SW 1271 (cell line): ENCODE measurements at places on chromosomes 5 and 9.

DNA sequence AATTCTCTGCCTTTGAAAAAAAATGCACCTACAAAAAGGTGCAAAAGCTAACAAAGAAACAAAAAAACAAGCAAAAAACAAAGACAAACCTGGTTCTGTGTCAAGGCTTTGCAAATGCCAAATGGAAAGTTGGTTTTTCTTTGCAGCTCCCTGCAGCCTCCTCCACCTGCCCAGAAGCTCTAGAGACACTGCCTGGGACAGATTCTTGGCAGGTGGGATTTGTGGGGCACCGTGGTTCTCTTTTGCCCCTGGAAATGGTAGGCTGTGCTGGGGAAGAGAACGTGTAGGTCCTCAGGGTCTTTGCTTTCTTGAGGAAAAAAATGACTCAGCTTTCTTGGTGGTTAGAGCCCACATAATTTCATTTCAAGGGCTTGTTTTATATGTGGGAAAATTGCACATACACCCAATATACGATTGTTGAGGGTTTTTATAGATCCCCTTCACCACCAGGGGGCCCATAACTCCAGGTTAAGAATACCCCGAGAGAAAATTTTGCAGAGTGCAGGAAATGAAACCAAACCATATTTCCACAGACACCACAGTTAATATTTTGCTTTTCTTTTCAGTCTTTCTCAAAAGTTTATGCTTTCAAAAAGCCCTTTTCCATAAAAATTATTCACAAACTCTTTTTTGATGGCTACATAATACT, 58.7 kb downstream of the NXNL2 start:
- DNase-seq: peak; percentile 45

GRCh38 chr9:4866239-4866969, 73.7 kb downstream of the RCL1 start:
- DNase-seq: no peak

GRCh38 chr5:97243353-97243752, 60.3 kb upstream of the RIOK2 start:
- DNase-seq: no peak

- no peak for DNase-seq
Observed at GRCh38 chr5:135018457-135018856, 15.6 kb downstream of the PITX1 start.

DNA sequence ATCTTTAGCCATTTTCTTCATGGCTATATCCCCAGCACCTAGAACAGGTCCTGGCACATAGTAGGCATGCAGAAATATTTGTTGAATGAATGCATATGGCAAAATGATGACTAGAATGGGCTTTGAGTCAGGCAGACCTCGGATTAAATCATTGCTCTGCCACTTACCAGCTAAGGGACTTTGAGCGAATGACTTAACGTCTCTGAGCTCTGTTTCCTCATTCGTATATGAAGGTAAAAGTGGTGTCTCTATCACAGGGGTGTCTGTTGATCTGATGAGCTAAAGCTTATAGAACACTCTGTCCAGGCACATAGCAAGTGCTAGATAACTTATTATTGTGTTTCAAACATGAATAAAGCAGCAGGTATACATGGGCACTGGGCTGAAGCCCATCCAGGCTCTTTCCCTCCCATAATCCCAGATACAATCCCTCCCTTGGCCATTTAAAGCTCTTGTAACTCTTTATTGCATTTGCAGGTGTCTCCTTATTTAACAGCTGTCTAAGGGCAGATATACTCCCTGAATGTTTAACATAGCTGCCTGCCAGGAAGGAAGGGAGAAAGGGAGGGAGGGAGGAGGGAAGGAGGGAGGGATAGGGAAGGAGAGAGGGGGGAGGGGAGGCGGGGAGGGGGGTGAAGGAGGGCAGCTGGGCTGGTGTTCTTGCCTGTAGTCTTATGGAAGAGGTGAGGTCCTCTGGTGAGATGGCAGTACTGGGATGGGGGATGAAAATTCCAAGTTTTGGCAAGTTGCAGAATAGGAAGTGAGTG, 23.2 kb upstream of the STXBP1 start:
- no peak for DNase-seq

DNA sequence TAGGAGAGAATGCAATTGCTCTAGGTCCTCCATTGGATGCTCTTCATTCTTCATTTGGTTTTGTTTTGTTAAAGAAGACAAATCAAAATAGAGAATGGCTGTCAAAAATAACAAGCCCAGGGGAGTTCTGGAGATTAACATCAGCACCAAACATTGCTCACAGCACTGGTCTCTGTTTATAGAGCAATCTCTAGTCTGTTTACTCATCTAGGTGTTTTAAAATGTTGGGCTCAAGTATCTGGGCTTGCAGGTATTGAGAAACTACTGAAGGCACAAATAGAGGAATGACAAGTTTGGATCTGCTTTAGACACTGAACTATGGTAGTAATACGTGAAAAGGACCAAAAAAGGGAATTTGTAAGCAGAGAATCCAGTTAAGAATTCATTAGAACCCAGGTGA, 77.0 kb upstream of the TMC1 start:
- DNase-seq: no peak

GRCh38 chr9:134337469-134337868, 11.2 kb downstream of the RXRA start:
- DNase-seq: no peak

DNA sequence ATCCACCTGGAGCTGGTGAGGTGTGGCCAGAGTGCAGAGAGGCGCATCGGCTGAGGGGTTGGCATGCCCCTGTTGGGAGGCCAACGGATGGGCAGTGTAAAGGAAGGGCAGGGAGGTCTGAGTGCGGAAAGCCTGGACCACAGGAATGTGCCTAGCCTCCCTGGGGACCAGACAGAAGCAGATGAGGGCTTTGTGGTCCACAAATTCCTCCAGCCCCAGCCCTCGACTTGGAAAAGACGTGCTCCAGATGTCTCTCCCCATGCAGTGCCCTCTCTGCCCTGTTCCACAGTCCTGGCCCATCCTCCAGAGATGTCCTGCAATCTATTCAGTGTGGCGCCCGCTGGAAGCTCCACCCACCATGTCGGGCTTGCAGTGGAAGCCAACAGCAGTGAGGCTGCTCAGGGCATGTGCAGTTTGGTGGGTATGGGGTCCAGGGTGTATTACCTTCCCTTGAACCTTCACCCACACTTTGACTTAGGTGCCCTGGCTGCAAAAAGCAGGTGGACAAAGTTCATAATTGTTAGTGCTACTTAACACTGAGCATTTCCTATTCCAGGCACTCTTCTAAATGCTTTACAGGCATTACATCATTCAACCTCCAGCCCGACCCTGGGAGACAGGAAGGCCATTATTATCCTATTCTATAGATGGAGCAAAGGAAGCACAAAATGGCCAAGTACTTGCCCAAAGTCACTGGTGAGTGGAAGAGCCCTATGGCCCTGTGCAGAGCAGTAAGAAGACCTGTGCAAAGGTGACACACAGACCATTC, 120.2 kb upstream of the SLC25A48 start:
- DNase-seq: no peak

GRCh38 chr5:137751869-137752491, 2.2 kb downstream of the HNRNPA0 start:
- DNase-seq: peak; percentile 71

DNA sequence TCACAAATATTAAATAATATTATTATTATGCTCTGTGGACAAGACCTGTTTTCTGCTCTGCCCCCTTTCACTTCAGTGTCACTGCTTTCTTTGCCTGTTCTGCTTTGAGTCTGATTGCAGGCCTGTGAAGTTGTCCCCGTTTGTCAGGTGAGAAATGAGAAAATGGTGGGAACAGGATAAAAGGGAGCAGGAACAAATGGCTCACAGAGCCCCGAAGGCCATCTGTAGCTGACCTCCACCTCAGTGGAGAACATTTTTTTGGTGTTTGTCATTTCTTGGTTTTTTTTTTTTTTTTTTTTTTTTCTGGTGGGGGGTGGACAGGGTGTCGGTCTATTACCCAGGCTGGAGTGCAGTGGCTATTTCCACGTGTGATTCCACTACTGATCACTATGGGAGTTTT, 13.2 kb upstream of the S100Z start:
- DNase-seq: no peak

DNA sequence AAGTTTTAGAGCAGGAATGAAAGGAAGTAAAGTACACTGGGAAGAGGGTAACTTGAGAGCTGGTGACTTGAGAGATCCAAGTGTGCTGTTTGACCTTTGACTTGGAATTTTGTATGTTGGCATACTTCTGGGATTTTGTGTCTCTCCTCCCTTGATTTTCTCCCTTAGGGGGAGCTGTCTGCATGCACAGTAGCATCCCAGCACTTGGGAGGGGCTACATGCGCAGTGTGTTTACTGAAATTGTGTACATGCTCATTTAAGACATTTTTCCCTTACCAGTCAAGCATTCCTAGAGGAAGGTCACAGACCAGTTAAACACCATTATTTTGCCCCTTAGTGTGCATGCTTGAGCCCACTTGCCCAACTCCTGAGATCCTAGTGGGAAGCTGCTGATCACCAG, 120.1 kb downstream of the ZNF622 start:
- DNase-seq: no peak

GRCh38 chr9:79360387-79361347, 211.1 kb upstream of the TLE4 start:
- no peak for DNase-seq

DNA sequence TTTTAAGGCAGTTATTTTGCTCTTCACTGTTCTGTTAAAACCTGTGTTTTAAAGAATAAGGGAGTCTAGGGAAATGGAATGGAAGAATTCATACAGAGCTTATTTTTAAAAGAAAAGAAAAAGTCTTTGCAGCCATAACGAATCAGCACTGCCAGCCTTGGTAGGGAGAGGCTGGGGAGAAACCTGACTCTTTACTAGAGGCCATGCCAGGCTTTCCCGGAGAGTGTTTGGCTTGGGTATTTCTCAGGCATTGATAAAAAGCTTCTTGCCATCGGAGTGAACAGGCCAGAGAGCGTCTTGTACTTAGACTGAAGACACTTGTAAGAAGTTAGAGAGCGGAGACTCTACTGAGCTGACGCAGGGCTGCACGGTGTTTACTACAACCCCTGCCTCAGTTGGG, 72.7 kb upstream of the NFIL3 start:
- no peak for DNase-seq

GRCh38 chr5:160904591-160904990, 52.6 kb upstream of the ATP10B start:
- no peak for DNase-seq

DNA sequence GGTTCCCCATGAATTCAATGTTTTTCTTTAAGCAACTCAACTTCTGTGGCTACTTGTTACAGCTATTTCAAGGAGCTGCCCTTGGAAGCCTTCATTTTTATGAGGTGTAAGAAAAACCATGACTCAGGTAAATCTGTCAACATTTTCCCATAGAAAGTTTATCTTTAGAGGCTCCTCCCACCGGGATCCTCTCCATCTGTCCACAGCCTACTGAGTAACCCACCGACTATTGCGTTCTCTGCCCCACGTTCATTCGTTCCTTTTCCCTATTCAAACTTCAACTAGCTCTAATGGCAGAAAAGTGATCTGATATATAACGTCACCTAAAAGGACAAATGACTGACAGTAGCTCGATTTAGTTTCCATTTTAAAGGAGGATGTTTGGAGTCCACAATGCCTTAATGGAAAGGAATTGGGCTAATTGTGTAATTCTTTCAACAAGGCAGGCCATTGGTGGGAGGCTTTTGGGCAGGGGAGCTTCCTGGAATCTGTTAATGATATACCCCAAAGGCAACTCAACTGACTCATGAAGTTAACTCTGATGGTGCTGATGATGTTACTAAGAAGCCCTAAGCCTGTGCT, 29.3 kb upstream of the NR3C1 start:
- DNase-seq: no peak

DNA sequence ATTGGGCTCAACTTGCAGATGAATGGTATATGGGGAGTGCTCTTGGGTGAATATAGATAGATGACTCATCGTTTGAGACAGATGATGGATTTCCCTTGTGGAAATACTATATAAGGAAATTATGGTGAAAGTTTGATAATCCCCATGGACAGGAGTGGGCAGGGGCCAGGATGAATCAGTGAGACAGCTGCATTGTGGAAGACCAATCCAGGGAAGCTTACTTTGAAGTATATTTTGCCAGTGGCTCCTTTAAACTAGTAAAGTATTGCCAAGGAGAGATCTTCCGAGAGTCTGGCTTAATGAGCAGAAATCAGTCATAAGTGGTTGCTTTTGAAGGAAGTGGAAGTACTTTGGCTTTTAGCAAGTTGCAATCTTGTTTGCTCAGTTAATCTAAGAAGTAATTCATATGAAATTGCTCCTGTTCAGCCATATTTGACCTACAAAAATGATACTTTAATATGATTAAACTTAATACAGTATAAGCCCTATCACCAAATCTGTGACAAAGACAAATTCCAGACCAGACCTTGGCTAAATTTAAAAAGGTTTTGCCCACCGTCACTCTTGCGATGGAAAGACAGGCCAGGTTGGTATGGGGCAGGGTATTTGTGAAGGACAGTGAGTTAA, 9.3 kb upstream of the TNC start:
- DNase-seq: no peak

GRCh38 chr9:123655681-123656423, 274.1 kb downstream of the DENND1A start:
- DNase-seq: no peak

GRCh38 chr5:26843677-26844076, 194.7 kb downstream of the CDH9 start:
- no peak for DNase-seq

GRCh38 chr5:89374144-89374784, 491.3 kb upstream of the MEF2C start:
- DNase-seq: no peak

DNA sequence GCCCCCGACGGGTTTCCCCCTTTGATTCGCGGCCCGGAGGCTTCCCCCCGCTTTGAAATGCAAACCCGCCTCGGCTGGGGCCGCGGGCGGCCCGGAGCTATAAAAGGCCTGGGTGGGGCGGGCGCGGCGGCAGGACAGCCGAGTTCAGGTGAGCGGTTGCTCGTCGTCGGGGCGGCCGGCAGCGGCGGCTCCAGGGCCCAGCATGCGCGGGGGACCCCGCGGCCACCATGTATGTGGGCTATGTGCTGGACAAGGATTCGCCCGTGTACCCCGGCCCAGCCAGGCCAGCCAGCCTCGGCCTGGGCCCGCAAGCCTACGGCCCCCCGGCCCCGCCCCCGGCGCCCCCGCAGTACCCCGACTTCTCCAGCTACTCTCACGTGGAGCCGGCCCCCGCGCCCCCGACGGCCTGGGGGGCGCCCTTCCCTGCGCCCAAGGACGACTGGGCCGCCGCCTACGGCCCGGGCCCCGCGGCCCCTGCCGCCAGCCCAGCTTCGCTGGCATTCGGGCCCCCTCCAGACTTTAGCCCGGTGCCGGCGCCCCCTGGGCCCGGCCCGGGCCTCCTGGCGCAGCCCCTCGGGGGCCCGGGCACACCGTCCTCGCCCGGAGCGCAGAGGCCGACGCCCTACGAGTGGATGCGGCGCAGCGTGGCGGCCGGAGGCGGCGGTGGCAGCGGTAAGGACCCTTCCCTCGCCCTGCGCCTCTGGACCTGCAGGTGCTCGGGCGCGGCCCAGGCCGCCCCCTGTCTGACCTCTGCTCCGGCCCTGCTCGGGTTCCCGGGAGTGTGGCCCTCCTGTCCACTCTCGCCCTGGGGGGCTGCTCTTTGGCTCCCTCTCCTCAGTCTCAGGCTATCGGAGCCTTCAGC, at the start of gene CDX1:
TSS of gene CDX1 (plus strand) at position 129 of the 862 bp plus-strand sequence. CDS start at position 228, 99 bp downstream.
- no peak for DNase-seq

DNA sequence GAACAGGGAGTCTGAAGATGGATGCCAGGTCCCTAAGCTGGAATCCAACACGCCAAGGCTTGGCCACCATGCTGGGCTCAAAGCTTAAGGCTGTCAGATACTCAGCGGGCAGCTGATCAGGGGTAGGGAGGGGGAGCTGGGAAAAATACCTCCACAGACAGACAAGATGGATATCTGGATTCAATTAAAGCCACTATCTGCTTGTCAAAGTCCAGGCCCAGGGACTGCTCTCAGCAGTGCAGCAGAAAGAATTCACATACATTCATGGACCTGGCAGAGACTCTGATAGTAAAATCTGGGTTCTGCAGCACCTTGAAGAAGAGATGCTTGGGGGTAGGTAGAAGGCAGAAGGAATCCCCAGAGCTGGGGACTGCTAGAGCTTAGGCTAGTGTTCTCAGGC, 3.2 kb upstream of the RPP25L start:
- DNase-seq: no peak
